ENCODE measurements at places on chromosomes 11 and 22. TPM values are rescaled to one million over a fixed set of nuclear protein-coding genes. Genes with fewer than 3 reads are reported as not detected.

Gene CCDC73
- not detected for total RNA-seq

Gene USP2
- 39.2 TPM for total RNA-seq

Gene DMC1
- total RNA-seq = 3.9 TPM

DNA sequence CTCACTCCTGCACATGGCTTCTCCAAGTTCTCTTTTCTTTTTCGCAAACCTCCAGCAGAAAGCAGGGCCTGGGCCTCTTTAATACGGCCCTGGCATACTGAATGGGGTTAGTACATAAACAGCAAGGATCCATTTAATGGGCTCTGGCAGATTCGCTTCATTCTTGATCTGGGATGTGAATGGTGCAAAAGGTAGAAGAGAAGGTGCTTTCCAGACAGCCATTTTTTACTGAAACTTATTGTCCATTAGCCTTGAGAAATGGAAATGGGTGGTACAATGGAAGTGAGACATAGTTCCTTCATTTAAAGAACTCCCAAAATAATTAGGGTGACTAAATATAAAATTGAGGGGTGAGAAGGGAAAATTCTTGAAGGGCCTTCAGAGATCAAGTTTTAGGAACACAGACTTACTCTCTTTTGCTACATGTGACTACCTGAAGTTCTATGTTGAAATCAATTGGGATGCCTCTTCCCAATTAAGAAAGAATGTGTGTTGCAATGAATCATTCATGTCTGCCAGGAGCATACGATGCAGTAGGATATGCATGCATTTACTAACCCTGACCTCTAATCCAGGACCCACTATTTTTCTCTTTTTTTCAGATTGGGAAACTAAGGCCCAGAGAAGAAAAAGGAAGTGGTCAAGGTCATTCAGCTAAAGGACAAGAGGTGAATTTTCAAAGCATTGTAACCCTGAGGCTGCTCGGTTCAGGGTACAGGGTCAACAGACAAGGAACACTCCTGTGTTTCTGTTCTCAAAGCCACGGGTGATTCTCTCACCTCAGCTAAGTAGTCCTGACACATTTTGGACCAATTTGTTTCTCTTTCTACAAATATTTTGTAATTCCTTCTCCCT lies 144.1 kb downstream of the BBOX1 start:
- no peak for DNase-seq

DNA sequence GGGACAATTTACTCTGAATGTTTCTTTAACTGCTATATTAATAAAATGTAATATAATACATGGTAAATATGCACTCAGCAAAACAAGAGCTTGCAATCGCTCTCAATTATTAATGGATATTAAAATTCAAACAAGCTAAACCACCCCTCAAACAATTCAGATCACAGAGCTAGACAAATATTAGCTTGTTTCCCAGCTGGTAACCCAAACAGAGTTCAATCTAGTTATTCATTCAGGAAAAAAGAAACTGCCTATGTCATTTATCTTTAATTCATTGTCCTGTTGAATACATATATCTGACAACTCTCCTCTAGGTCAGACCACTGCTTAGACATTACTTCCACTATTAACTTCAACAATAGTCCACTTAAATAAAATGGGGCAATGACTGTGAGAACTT lies 78.7 kb downstream of the SERGEF start:
- no peak for DNase-seq

DNA sequence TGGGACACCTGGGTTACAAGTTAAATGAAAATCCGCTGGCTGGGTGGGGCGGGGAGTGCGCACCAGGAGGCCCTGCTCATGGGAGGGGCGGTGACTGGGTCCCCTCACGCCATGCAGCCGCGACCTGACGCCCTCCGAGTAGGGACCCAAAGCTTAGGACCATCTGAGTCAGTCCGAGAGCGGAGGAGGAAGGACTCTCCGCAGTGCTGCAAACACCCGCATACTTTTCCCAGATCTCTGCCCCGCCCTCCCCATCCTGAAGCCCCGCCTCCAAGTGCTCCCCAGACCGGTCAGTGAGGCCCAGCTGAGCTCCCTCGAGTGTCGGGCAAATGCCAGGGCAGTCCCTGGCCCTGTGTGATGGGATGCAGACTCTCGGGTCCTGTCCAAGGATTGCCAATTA lies 6.6 kb upstream of the FLI1 start:
- DNase-seq = no peak

GRCh38 chr11:131852757-131853156 lies 482.3 kb downstream of the NTM start:
- DNase-seq = no peak

DNA sequence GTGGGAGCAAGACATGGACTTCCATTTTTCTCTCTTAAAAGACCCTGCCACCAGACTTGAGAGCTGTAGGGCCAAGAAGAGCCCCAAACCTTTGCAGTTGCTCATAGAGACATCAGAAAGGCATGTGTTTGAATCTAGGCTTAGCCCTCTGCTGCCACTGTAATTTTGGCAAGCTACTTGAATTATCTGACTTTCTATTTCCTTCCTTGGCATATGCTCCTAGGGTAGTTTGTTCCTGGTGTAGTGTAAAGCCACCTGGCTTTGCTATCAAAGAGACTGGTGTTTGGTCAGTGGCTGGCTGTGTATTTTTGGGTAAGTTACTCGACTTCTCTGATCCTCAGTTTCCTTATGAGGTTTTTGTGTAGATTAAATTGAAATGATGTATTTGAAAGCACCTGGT lies 252.1 kb upstream of the CCDC90B start:
- DNase-seq = no peak

GRCh38 chr11:5362017-5362625 lies 10.8 kb downstream of the OR51B6 start:
- no peak for DNase-seq

DNA sequence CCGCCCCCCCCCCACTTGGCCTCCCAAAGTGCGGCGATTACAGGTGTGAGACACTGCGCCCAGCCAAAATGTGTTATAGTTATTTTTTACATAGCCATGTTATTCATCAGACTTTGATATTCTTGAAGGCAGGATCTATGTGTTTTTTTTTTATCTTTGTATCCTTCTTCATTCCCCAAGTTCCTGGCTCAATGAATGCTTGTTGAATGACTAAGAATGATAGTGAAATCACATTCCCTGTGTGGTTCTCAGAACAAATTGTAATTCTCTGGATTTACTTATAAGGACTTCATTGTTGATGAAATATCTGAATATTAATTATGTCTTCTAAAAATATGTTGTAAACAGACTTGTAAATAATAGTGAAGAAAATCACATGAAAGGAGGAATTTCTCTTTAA lies 33.5 kb downstream of the MMP7 start:
- no peak for DNase-seq

- no peak for DNase-seq
These were observed 8.3 kb downstream of the APOBEC3D start for GRCh38 chr22:39029227-39029626.
